ENCODE measurements at places on chromosomes 16 and 17. TPM values are rescaled to one million over a fixed set of nuclear protein-coding genes. Genes with fewer than 3 reads are reported as not detected.

Gene SEC14L5
- total RNA-seq: not detected

DNA sequence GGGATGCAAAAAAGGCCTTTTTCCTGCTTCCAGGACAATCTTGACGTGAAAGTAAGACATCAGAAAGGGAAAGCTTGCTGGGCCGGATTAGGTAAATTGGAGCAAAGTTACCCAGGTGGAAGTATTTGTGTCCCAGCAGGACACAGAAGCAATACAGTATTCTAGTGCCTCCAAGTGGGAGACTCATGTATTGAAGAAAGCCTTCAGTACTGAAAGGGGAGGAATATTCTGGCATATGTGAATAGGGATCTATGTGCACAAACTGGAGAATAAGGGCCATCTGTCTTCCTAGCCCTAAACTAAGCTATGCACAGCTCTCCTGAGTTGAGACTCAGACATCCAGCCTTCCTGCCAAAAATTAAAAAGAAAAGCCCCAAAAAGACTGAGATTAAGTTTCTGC, 327.3 kb upstream of the CDH8 start:
- no peaks in the 10 kb centered on the region for H3K27me3 ChIP-seq
- no peak for DNase-seq
- no peaks in the 10 kb centered on the region for H3K4me1 ChIP-seq
- H3K27ac ChIP-seq: no peak overlapping the region
- no peak overlapping the region for H3K4me3 ChIP-seq

GRCh38 chr16:86573646-86574508, 4.5 kb upstream of the FOXL1 start:
- H3K27ac ChIP-seq: no peak overlapping the region
- H3K4me1 ChIP-seq: peaks cover 10% of the 10 kb centered on the region
- H3K36me3 ChIP-seq: no peaks in the 10 kb centered on the region
- H3K27me3 ChIP-seq: peaks cover 69% of the 10 kb centered on the region
- no peak overlapping the region for H3K4me3 ChIP-seq

DNA sequence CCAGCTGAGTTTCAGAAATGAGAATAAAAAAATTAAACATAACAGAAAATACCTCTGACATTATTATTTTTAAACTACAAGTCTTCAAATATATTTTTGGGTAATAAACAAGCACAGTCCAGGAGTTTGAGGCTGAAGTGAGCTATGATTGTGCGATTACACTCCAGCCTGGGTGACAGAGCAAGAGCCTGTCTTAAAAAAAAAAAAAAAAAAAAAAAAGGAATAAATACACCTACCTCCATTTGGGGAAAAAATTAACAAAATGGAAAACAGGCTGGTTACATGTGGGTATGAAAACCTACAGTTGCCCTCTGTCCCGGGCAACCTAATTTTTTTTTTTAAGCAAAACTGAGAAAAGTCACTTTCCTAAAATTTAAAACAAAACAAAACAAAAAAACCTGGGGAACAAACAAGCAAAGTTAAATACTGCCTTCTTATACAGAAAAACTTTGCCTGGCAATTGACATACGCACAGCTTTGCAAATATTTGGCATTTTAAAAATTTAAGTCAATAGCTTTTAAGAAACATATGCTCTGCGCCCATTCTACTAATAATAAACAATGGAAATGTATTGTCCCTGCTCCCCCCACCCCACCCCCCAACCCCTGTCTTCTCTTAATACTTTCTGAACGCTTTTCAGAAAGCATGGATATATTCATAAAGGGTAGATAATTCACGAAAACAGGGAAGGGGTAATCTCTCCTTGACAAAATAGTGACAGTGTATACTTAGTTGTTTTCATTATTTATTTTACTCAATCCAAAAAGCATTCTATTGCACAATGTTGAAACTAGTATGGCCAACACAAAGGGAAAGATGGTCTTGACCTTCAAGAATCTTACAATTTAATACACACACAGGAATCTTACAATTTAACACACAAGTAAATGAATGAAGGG, 81.3 kb downstream of the STH start:
- no peak overlapping the region for H3K4me3 ChIP-seq
- H3K4me1 ChIP-seq: peaks cover 34% of the 10 kb centered on the region
- peaks cover 55% of the 10 kb centered on the region for H3K36me3 ChIP-seq
- H3K27me3 ChIP-seq: no peaks in the 10 kb centered on the region

- H3K27ac ChIP-seq: no peak overlapping the region
- DNase-seq: no peak
Measured at GRCh38 chr17:27778183-27778582, 22.1 kb downstream of the NOS2 start.
